ENCODE measurements at places on chromosomes 3 and 15.

- DNase-seq, result no peak
These were observed 116.3 kb downstream of the CORO2B start for GRCh38 chr15:68695061-68695595.

- DNase-seq, result no peak
These were observed 44.8 kb downstream of the ZNF589 start for GRCh38 chr3:48285675-48286074.

- no peak for DNase-seq
These were observed 158.3 kb upstream of the STAC start for GRCh38 chr3:36221975-36222374.

GRCh38 chr3:53318522-53318921 lies 28.8 kb downstream of the DCP1A start:
- DNase-seq, result no peak

GRCh38 chr3:61914276-61914675 lies 352.9 kb downstream of the PTPRG start:
- no peak for DNase-seq

DNA sequence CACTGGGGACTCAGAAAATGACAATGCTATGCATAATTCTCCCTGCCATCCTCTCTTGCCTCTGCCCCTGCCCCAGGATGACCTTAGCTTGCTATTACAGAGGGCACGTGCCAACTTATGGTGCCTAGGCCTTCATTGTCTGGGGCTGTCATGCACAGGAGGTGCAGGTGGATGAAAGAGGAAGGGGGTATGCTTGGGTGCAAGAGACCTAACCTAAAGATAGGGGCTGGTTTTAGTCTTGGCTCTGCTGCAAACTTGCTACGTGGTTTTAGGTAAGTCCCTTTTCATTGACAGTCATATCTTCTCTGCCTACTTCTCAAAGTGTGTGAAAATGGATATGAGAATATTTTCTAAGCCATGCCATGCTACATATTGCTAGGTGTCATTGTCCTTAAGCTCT lies 161.3 kb downstream of the EPHB1 start:
- DNase-seq, result no peak

GRCh38 chr15:59313641-59314332 lies 58.9 kb downstream of the MYO1E start:
- DNase-seq, result no peak

DNA sequence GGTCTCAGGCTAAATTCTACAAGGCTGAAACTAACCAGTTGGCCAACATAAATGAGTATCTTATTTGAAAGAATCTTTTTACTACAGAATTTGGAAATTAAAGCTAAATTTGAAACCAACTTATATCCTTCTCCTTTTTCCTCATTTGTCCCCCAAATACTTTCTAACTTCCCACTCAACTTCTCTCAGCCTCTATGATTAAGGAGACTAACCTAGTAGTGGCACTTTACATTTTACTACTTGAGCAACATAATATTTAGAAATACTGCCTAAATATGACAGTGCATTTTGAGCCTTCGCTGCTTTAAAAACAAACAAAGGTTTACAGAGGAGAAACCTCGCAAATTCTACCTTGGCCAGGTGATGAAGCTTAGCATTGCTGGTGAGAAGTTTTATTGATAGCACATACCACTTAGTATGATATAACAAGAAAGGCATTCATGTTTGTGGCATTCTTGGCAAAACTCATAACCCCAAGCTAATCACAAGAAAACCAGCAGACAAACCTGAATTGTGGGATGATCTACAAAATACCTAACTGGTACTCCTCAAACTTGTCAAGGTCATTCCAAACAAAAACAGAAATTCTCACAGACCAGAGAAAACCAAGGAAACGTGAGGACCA lies 432.1 kb upstream of the CFAP20DC start:
- DNase-seq, result no peak

- no peak for DNase-seq
These were observed 8.7 kb downstream of the DLG1 start for GRCh38 chr3:197289726-197290125.

DNA sequence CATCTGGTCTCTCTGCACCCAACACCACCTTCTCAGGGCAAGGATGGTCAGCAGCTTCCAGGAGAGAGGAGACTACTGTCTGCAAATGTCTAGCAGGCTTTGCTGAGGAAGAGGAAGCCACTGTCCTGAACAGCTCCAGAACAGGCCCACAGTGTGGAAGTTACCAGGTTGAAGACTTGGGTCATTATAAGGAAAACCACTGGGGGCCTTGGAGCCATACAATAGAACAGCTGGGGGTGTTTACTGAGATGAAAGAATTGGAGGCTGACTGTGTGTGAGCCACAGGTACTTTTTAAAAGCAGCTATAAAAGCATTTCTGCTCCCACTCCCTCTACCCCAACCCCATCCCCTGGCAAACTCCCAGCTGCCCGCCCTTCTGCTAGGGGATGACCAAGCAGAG lies 24.2 kb downstream of the SRGAP3 start:
- DNase-seq, result no peak

- no peak for DNase-seq
These were observed 72.6 kb downstream of the CHST2 start for GRCh38 chr3:143192193-143192592.

GRCh38 chr3:47613722-47614121 lies 35.1 kb upstream of the CSPG5 start:
- DNase-seq, result no peak

DNA sequence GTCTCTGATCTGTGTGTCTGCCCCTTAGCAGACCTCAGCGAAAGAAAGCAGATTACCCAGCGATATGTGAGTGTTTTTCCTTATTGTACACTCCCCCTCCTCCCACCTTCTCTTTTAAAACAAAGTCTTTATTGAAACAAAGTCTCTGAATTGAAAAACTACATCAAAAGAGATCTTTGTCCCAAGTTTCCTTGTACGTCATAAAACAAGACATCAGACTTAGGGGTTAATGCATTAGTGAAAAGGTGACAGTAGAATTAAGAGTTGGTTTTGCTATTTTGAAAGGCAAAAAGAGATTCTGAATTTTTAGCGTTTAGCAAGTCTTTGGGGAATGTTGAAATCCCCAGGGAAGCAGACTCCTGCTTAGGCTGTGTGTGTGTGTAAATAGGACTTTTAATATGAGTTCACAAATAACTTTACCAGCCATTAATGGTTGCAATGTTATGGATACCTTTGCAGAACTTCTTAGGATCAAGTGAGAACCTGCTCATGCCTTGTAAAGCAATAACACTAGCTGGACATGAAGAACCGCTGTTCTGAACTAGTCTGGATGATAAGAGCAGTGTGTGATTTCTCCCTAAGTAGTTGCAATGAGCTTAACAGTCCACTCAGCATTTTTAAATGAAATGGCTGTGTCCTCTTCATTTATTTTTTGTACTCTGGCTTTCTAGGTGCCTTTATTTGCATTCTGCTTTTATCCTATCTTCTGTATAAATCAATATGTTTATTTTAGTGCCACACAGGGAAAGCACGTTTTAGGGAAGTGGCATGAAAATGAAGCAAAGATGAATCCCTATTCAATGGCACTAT lies 136.6 kb downstream of the MCTP2 start:
- DNase-seq, result no peak

DNA sequence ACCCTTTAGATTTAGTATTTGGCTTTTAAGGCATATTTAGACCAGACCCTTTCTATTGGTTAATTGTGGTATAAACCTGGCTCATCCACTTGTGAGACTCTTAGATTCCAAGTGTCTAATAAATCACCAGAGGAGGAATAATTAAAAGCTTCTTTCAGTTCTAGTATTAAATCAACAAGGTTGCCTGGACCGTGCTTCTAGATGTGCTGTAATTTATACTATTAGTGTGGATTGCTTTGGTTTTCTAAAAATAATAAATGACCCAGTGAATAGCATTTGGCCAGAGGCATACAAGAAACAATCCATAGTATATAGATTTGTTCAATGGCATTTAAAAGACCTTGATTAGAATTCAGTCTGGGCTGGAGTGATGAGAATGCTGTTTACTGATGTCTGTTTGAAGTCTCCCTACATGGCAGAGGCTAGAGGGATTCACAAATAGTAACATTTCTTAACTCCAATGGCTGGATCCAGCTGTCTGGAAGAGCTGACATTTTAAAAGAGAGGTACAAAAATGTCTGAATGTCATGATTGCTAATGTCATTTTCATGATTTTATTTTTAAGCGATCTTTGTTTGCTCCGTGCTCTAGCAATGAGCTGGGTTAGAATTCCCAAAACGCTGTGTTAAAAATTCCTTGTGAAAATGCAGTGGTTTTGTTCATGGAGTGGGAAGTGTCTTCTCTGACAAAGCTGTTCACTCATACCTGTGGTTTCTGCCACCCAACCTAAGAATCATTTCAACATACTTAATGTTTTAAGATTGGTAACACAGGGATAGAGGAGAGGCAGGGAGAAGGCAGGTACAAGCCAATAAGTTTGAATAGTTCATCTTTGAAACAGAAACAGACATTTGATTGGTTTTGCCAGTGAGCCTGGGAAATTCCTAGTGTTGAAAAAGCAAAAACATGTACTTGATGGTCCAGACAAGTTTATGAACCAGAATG lies 89.9 kb downstream of the RBMS3 start:
- no peak for DNase-seq

GRCh38 chr3:176964661-176965060 lies 232.6 kb downstream of the TBL1XR1 start:
- DNase-seq, result no peak

GRCh38 chr3:100844063-100844936 lies 135.0 kb downstream of the TFG start:
- no peak for DNase-seq

DNA sequence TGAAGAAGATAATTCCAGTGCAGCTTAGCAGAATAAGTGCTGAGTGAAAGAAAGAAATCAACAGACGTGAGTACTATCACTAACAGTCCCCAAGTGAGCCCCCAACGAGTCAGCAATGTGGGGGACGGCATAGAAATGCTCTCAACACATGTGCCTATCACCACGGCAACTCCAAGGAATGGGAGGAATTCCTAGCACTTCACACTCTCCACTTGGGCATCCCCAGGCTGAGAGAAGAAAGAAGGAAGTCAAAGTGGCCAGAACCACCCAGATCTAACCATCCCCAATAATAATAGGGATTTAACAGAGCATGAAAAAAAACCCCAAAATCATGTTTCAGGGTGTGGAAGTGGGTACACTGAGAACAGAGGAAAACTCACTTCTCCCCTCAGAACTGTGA lies 29.3 kb upstream of the CPNE4 start:
- DNase-seq, result no peak

DNA sequence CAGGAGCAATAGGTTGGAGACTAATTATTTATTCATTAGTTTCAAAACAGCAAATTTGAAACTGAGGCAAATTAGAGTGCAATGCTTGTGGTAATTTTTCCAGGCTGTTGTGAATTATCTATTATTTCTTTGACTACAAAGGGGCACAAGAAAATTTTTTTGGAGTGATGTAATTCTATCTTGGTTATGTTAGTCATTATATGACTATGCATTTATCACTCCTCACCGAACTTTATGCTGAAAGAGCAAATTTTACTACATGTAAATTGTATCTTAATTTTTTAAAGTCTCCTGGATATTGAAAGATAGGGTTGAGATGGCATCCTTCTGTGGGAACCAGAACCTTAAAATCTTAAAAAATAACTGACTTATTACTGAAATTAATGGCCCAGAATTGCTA lies 320.0 kb upstream of the ROBO1 start:
- DNase-seq, result no peak

- DNase-seq, result peak; percentile 42
These were observed 1.2 kb downstream of the KLF13 start for GRCh38 chr15:31327669-31328427.

DNA sequence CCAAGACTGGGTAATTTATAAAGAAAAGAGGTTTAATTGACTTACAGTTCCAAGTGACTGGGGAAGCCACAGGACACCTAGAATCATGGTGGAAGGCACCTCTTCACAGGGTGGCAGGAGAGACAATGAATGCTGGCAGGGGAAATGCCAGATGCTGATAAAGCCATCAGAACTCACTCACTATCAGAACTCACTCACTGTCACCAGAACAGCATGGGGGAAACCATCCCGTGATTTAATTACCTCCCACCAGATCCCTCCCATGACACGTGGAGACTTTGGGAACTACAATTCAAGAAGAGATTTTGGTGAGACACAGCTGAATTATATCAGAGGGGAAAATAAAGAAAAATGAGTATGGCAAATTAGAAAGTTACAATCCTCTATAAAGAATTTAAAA lies 310.9 kb downstream of the BCHE start:
- no peak for DNase-seq

- no peak for DNase-seq
These were observed 69.6 kb downstream of the CHDH start for GRCh38 chr3:53776494-53777101.
